AG04449 (cell line): ENCODE measurements at places on chromosomes 16 and 17.

DNA sequence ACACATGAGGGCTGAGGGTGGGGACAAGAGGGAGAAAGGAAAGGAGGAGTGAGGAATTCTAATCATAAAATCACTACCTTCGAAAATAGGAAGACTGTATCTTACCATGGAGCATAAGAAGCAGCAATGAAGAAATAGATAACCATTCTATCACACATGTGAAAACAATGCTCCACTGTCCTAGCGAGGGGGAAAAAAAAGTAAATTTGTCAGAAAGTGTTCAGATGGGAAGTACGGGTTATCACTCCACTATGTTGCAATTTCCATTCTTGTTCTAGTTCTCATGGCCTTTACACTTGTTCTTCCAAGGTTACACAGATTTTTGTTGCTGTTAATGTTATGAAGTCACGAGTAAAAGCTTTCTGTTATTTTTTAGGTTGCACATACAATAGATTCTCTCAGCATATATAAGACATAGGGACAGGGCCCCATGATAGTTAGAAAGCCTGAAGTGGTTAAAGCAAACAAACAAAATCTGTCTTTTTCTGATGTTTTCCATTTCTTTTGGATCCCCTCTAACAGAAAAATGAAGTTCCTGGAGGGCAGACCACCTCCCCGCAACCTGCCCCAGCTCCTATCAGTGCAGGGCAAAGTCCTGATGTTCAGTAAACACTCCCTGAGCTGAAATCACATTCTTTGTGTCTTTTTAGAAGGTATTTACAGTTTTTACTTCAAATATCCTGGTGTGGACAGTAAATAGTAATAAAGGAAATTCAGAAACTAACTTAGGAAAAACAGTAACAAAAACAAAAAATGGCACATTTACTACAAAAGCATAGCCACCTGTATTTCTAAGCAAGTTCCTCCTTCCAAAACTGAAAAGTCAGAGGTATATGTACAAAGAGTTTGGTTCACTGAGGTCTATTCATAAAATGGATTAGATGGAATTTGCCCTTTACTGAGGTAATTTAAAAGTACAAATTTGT lies 13.7 kb downstream of the MMD start:
- DNase-seq: no peak

DNA sequence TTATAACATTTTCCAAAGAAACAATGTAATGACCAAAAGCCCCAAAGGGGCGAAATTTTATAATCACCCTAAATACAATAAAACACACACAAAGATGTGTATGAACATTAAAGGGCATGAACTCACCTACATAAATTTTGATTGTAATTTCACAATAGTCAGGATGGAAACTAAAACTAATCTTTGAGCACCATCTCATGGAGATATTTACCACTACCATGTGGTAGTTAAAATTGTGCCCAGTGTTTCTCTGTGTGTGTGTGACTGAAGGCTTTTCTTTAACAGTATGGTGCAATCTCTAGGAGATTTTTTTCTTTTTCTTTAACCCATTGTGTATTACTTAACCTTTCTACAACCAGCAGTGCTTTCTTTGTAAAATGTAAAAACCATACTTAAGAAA lies 19.7 kb upstream of the MEIOC start:
- peak; percentile 23 for DNase-seq

DNA sequence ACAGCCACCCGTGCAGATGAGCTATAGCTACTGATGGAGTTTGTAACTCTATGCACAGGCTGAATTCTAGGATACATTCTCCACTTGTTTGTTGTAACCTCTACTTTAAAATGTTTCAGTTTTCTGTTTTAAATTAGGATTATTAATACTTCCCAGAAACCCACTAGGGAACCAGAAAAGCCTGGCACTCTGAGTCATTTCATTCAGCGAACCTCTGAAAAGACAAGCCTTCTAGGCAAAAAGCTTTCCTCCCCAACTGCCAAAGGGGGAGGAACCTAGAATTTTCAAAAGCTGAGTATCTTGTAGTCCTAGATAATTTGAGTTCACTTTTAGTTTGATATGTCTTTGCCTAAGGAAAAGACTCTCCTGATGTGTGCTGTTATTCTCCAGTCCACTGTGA lies 43.2 kb downstream of the GOSR1 start:
- DNase-seq: no peak

DNA sequence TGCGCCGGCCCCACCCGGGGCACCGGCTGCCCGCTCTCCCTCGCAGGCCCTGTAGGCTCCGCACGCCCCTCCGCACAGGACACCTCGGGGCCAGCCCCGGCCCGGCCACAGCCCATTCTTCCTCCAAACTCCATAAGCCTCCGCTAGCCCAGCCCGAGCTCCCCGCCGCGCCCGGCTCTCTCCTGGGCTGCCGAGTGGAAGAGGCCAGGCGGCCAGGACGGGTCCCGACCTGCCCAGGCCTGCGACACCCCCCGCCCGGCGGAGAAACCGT lies 397 bp downstream of the NCOR1 start:
- no peak for DNase-seq

DNA sequence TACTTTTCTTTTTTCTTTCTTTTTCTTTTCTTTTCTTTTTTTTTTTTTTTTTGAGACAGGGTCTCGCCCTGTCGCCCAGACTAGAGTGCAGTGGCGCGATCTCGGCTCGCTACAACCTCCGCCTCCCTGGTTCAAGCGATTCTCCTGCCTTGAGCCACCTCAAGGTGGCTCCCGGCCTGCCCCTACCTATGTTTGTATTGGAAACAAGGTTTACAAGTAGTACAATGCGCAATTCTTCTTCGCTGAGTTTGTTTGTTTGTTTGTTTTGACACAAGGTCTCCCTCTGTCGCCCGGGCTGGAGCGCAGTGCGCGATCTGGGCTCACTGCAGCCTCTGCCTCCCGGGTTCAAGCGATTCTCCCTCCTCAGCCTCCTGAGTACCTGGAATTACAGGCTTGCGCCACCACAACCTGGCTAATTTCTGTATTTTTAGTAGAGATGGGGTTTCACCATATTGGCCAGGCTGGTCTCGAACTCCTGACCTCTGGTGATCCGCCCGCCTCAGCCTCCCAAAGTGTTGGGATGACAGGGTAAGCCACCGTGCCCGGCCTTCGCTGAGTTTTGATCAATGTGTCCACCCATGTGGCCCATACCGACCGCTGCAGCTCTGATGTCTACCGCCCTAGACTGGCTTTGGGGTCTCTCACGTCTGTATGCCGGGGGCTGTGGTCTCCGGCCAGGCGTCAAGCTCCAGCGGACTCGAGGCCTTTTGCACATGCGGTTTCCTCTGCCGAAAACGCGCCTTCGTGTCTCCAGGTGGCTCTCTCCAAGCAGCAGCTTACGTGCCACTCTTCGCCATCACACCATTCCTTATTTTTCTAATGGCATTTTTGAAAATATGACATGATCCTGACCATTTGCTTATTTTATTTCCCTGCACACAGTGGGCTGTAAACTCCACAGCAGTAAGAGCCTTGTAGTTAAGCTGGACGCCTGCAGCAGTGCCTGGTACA lies 1.1 kb upstream of the YBX2 start:
- no peak for DNase-seq

- DNase-seq: no peak
These were observed 121.9 kb upstream of the TNRC6C start for GRCh38 chr17:77836557-77837041.

DNA sequence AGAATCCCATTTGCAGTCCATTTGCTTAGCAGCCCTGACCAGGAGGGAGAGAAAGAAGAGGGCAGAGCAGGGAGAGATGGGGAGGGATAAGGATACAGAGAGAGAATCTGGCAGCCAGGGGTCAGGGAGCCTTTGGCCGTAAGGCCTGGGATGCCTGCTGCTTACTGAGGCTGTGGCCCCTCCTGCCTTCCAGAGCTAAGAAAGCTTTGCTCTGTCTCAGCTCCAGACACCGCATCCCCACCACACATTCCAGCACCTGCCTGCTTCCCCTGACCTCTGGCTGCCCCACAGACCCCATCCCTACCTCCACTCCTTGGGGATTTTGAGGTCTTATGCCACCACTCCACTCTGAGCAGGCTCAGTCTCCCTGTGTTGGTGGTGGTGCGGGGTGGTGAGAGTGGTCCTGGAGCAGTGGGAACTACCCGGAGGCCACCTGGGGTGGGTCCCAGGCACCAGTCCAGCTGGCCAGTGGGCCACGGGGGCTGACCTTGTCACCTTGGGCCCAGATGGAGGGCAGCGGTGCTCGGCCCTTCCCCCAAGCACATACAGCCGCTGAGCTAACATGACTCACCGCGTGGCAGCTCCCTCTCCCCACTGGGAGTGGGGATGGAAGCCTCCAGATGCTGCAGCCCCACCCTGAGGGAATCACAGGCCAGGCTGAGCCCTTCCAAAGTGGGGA lies 58.3 kb downstream of the RAI1 start:
- DNase-seq: no peak

- no peak for DNase-seq
These were observed 144.7 kb downstream of the PRKCA start for GRCh38 chr17:66447159-66447558.

GRCh38 chr17:3688027-3688553 lies 7.9 kb downstream of the P2RX5 start:
- DNase-seq: no peak

DNA sequence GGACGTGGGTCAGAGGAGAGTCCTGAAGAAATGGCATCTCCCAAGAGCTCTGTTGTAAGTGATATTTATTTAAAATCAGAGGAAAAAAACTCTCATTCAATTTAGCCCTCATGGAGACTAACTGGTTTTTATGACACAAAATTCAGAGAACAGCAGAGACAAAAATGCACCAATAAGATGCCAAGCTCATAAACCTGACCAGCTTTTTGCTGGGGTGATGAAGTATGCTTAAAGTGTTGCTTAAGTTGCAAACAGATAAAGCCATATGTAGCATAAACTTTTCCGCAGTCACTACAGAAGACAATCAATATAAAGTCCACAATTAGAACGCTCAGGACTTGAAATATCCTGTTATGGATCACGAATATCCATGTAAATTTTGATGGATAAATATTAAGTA lies 124.0 kb upstream of the CORO6 start:
- no peak for DNase-seq

- no peak for DNase-seq
These were observed 6.2 kb downstream of the SBK1 start for GRCh38 chr16:28298511-28298878.

DNA sequence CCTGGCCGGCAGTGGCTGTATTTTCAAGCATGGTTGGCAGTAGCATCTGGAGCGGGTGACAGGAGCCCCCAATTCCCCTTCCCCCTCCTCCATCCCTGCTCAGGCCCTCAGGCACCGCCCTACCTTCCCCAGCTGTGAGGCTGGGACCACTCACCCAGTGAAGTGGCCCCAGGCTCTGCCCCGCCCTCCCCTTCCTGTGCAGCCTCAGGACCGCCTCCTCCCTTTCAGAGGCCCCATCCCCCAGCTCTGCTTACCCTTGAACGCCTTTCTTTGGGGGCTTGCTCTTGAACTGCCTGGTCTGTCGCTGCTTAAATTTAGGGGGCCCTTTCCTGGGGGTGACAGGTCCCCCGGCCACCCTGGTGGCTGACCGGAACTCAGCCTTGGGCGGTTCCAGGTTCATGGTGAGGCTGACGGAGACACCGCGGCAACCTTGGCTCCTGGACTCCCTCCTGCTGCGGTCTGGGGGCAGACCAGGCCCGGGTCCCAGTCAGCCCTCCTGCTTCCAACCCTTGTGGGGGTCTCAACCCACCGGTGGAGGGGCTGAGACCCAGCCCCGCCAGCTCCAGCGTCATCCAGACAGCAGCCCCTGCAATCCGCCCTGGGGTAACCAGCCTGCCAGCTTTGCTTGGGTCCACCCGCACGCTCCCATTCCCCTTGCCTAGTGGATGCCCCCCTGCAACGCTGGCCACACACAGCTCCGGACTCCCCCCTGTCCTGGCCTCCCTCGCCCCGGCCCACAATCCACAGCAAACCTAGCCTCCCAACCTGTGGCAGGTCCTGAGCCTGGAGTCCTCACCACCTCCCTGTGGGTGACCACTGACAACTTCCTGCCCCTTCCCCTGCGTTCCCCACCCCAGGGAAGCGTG lies 3.2 kb downstream of the PDE6G start:
- no peak for DNase-seq

DNA sequence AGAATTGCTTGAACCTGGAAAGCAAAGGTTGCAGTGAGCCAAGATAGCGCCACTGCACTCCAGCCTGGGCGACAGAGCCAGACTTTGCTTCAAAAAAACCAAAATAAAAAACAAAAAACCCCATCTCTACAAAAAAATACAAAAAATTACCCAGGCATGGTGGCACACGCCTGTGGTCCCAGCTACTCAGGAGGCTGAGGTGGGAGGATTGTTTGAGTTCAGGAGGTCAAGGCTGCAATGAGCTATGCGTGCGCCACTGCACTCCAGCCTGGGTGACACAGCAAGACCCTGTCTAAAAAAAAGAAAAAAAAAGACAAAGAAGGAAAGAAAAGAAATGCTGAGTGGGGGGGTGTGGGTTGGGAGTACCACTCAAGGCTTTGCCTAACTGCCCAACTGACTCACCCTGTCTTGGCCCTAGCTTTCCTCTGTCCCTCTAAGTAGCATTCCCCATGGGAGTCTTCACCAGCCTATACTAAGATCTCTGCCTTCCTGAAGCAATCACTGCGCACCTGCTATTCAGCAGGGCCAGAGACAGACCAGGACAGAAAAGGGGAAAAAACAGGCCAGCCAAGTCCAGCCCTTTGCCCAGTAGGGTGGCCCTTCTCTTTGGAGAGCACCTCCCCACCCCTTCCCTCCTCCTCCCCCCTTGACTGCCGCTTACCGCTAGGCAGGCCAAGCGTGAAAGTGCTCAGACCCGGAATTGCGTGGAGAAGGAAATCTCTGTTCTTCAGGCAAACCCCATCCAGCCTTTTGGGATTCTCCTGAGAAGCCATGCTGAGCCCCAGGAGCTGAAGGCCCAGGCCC lies 45.8 kb downstream of the RTN4RL1 start:
- no peak for DNase-seq

DNA sequence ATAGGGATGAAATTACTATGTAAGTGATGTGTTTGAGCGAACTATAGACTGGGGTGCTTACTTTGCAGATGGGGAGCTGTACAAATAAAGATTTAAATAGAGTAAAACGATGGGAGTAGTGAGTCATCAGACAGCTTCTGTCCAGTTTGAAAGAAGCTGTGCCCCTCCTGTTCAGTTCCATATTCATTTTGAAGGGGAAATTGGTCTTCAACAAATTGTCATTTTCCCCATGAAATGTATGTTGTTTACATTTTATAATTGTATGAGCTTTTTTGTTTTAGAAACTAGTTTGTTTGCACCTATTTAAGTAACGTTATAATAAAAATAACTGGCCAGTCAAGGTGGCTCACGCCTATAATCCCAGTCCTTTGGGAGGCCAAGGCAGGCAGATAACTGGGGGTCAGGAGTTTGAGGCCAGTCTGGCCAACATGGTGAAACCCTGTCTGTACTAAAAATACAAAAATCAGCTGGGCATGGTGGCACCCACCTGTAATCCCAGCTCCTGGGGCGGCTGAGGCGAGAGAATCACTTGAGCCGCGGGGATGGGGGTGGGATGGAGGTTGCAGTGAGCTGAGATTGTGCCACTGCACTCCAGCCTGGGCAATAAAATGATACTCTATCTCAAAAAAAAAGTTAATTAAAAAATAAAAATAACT lies 20.2 kb downstream of the SEC14L1 start:
- DNase-seq: no peak

DNA sequence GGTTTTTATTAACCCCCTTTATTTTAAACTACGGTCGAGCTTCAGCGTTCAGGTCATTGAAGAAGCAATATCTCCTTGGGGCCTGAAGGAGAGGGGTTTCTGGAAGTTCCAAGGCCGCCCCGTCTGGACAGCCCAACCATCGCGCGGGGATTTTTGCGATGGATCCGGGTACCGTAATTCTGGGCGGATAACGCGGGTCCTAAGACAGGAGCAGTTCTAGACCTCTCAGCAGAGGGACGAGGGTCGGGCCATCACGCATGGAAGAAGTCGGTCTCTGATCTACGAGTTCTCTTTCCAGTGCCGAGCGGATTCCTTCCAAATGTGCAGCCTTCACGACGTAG lies 3.6 kb downstream of the BORCS6 start:
- no peak for DNase-seq

GRCh38 chr17:17523731-17524490 lies 27.7 kb upstream of the RASD1 start:
- no peak for DNase-seq
